NCI-H524 (cell line): ENCODE measurements at places on chromosomes 1 and 21.

DNA sequence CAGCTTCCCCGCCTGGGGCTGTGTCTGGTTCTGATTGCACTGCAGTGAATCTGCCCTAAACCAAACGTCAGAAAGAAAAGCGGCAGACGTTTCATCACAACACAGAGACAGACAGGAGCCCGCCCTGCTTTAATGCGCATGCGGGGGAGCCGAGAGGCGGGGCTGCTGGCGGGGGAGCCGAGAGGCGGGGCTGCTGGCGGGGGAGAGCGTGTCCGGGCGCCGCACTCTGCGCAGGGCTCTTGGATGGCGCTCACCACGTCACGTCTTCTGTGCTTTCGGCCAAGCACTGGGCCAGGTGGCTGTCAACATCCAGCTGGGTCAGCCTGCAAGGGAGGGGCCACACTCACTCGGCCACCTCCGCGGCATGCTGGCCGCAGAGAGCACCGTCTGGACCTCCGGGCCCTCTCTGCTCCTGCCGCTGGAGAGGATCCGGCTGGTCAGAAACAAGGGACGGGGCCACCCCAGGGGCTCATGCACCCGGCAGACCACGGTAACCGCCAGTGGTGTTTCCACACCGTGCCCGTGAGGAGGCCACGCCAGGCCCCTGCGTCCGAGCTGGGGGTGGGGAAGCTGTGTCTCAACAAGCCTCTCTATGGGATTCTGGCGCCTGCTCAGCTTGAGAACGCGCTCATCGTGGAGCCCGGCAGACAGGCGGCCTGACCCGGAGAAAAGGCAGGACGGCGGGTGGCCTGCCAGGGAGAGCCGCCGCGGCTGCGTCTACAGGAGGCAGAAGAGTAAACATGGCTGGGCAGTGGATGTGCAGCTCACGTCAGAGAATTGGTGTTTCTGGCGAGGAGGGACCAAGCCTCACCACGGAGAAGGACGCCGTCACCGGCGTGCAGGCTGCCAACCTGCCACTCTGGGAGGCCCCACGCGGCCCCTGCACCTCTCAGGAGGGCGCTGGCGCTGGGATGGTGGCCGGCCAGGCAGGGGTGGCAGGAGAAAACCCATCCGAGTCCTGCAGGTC, 4.8 kb downstream of the FAAP20 start:
- DNase-seq, result peak; percentile 80

DNA sequence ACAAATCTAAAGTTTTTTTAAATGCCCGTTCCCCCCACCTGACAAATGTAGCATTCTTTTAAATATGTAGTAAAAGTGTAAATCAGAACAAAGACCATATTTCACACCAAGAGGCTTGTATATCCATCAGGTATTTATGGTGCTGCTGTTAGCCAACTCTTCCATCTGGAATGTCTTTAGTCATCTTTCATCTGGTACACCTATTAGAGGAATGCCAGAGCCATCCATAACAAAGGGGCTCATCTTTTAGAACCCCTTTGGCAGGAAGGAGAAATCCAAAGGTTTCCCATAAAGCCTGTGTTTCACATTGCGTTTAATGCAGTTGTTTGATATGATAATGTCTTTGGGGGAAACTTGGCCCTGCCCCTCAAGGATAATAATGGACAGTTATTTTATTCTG, 79.3 kb upstream of the C1orf87 start:
- no peak for DNase-seq

GRCh38 chr1:43339584-43340232, 2.1 kb downstream of the MPL start:
- DNase-seq, result no peak

DNA sequence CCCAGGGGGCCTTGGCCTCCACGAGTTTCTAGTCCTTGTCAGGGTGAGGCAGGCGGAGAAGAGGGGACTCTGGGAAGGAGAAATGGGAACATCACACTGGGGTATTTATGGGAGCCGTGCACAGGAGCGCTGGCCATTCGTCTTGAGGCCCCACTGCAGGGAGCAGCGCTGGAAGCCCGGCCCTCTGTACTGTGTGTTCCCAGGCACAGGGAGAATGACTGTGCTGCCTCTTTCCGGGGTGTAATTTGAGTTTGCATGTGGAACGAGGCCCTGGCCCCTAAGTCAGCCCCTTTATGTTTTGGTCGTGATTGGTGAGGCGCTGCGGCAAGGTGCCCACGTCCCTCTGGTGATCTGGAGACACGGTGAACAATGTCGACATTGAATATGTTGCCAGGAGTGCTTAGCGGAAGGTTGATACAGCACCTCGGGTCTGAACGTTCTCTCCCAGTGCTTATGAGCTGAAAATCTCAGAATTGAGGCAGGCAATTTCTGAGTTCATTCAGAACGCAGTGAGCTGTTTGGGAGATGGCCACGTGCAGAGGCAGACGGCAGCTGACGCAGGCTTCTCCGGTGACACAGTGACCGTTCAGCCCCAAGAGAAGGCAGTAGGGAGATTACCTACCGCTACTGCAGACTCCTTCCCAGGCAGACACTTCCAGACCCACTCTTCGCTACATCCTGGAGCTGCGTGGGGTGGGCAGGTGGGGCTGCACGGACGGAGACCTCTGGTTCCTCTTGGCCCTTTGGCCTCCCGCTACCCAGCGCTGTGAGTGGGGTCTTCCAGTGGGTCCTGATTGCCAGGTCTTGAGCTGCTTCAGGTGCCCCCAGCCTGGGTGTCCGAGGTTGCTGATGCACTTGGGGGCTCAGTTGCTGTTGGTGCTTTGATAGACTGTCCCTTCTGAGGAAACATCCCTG, 265.8 kb downstream of the CAMTA1 start:
- no peak for DNase-seq

GRCh38 chr1:178278916-178279686, 185.2 kb downstream of the RASAL2 start:
- no peak for DNase-seq

- no peak for DNase-seq
Observed at GRCh38 chr1:245345191-245345884, 190.6 kb downstream of the KIF26B start.
